ENCODE measurements at places on chromosomes 5 and 9.
A peak's percentile ranks its signal among the peaks of the same experiment; 100 is the strongest.

DNA sequence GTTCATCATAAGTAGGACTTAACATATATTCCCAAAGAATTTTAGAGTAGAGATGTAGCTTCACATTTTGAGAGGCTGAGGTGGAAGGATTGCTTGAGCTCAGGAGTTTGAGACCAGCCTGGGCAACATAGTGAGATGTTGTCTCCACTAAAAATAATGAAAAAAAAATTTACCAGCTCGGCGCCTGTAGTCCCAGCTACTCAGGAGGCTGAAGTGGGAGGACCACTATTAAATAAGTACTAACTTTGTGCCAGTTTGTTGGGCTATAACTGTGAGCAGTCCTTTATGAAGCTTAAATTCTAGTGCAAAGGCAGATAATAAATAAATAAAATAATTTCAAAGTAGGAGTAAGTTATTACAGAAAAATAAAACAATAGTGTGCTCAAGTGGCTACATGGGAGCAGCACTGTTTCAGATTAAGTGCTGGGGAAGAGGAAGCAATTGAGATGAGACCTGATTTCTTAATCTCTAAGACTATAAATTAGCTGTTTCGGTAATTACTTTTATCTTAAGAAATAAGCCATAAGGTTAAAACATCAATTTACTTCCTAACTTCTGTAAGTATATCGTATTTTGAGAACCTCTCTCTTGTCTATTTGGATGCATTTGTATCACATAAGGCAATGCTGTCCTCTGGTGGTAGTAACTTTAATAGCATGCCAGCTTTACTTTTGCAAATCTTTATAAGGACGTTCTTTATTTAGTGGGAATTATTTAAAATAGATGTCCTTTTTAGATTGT is 98.9 kb downstream of the CSNK1G3 start:
- H3K36me3 ChIP-seq: peaks cover 19% of the 10 kb centered on the region
- DNase-seq: no peak
- no peaks in the 10 kb centered on the region for H3K27me3 ChIP-seq
- no peaks in the 10 kb centered on the region for H3K4me1 ChIP-seq
- no peak overlapping the region for H3K4me3 ChIP-seq

GRCh38 chr9:80447876-80448275 is 876.1 kb downstream of the TLE4 start:
- H3K4me3 ChIP-seq: no peak overlapping the region
- no peak overlapping the region for H3K27ac ChIP-seq

- no peak overlapping the region for H3K27ac ChIP-seq
- DNase-seq: no peak
- no peaks in the 10 kb centered on the region for H3K27me3 ChIP-seq
- peaks cover 11% of the 10 kb centered on the region for H3K4me1 ChIP-seq
- no peak overlapping the region for H3K4me3 ChIP-seq
Measured at GRCh38 chr5:137209232-137209809, 289.8 kb downstream of the SPOCK1 start.

DNA sequence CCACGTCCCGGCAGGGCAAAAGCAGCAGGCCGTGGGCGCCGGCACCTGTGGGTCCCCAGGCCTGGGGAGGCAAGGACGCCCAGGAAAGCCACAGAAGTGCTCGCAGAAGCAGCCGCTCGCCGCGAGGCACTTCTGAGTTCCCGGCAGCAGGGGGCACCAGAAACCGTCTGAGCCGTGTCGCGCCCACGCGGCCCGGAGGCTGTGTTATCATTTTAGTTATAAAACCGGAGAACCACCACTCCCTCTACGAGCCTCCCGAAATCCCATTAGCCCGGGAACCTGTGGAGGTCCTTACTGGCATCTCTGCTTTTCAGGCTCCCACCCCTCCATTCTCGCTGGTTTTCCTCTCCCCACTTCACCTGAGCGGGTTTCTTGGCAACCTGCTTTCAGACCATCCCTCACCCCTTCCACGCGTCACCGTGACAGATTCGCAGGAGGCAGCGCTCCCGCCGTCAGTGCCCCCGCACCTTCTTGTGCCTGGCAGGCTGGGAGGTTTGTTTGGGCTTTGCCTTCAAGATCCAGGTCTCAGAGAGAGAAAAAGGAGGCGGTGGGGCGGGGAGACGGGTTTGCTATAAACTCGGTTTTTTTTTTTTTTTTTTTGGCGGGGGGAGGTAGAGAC is 2.3 kb downstream of the GDNF start:
- no peaks in the 10 kb centered on the region for H3K36me3 ChIP-seq
- H3K4me3 ChIP-seq: peak overlapping the region; percentile 79
- H3K4me1 ChIP-seq: peaks cover 43% of the 10 kb centered on the region
- H3K27ac ChIP-seq: no peak overlapping the region

DNA sequence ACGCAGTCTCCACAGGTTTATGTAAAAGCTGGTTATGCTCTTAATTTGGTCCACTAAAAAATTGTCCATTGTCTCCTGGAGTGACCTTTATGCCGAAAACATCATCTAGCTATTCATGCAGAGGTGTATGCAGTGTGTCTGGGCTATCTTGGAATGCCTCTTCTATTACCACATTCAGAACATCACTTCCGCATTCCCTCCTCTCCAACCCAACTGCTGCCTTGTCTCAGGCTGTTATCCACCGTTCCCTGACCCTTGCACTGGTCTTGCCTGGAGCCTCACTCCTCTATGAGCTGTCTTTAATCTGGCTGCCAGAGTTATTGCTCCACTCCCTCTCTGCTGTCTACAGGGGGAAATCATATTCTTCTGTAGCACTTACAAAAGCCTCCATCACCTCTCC is 214.1 kb upstream of the ANKRD55 start:
- H3K27me3 ChIP-seq: no peaks in the 10 kb centered on the region
- no peaks in the 10 kb centered on the region for H3K4me1 ChIP-seq
- DNase-seq: no peak
- H3K36me3 ChIP-seq: no peaks in the 10 kb centered on the region
- H3K27ac ChIP-seq: no peak overlapping the region

DNA sequence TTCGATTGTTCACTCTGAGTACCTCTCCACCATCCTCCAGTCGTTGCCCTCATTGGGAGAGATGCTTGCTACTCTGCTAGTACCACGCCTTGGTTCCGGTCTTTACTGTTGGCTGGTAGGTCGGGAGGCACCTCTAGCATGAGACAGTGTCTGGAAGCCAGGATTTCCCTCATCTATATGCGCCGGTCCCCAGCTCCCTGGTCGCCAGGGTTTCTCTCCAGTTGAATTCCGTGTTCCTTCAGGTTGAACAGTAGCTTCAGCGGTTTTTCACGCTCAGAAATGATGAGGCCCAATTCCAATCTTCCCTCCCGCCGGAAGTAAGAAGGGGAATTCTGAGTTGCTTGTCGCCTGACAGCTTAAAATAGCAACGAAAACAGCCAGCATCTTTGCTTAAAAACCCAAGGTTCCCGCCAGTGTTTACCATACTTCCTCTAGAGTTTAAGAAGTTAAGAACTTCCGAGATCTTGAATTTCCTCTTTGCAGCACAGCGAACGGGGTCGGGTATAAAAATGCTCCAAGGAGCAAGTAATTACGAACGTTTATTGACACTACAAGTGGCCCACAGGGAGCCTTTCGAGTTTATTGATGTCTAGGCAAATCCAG is 1.3 kb upstream of the ST8SIA4 start:
- H3K36me3 ChIP-seq: no peaks in the 10 kb centered on the region
- no peak overlapping the region for H3K27ac ChIP-seq
- H3K4me3 ChIP-seq: no peak overlapping the region
- peaks cover 70% of the 10 kb centered on the region for H3K27me3 ChIP-seq
- peaks cover 25% of the 10 kb centered on the region for H3K4me1 ChIP-seq
- no peak for DNase-seq

DNA sequence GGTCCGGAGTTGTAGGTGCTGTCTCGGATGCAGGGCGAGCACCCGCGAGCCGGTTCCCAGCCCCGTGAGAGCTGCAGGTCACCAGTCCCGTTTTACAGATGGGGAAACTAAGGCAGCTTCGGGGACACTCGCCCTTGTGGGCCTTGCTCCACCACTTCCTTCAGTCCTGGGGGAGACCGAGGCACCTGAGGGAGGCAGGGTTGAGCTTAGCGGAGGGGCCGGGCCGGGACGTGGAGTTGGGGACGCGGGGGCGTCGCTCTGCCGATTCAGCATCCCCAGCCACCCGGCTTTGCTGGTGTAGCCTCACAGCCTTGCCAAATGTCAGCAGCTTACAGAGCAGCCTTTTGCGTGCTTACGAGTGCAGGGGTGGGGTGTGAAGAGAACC is 530 bp downstream of the BBLN start:
- no peak for DNase-seq
- H3K4me1 ChIP-seq: peaks cover 12% of the 10 kb centered on the region
- peak overlapping the region; percentile 74 for H3K4me3 ChIP-seq
- peaks cover 11% of the 10 kb centered on the region for H3K36me3 ChIP-seq

DNA sequence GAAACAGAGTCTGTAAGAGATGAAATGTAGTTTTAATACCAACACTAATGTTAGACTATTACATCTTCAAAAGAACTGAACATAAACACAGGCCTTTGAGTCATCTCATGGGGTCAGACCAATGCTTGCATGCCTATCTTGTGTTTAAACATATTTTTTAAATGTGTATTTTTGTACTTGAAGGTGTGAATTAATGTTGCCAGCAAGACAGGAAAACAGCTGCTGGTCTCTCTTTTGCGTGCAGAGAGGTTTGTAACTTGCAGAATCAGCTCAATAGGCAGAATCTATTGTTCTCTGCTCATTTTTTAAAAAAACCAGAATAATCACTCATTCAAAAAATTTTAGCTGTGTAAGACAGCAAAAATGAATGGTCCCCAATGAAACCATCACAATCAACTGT is 180.2 kb downstream of the ALDH1A1 start:
- DNase-seq: no peak
- H3K27me3 ChIP-seq: peaks cover 13% of the 10 kb centered on the region
- H3K27ac ChIP-seq: no peak overlapping the region
- no peak overlapping the region for H3K4me3 ChIP-seq
- no peaks in the 10 kb centered on the region for H3K4me1 ChIP-seq
- no peaks in the 10 kb centered on the region for H3K36me3 ChIP-seq

DNA sequence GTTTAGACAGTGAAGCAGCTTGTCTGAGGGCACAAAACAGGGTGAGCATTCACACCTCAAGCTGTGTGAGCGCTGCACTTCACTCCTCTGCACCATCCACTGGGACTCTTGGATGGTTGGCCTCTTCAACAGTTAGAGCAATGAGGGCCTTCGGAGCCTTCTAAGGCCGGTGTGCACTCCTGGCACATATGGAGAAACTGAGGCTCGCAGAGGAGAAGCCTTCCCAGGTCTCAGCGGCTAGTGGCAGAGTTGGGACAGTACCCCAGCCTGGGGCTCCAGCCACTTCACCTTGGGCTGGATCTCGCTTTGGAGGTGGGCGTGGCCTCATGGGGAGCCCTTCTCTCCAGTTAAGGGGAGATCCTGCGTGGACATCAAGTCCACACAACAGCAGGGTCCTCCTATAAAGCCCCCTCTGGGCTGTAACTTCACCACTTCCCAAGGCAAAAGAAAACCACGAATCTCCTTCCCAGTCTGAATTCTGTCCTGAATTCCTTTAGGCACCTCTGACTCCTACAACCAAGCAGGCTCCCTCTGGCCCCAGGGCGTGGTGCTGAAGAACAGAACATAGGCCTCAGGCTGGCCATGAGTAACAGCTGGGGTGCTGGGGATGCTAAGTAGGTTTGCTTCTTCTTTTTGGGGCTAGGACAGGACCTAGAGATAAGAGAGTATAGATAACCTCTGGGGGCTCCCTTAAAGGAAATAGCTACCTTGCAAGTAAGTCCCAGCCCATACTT is 30.5 kb upstream of the CSF1R start:
- H3K36me3 ChIP-seq: peaks cover 52% of the 10 kb centered on the region
- H3K4me1 ChIP-seq: peaks cover 75% of the 10 kb centered on the region
- no peaks in the 10 kb centered on the region for H3K27me3 ChIP-seq
- no peak overlapping the region for H3K4me3 ChIP-seq
- DNase-seq: peak; percentile 83
- peak overlapping the region; percentile 31 for H3K27ac ChIP-seq

- H3K4me1 ChIP-seq: peaks cover 57% of the 10 kb centered on the region
- H3K27ac ChIP-seq: peak overlapping the region; percentile 96
- H3K27me3 ChIP-seq: no peaks in the 10 kb centered on the region
- DNase-seq: no peak
Measured at GRCh38 chr5:39495227-39495626, 70.4 kb upstream of the DAB2 start.

DNA sequence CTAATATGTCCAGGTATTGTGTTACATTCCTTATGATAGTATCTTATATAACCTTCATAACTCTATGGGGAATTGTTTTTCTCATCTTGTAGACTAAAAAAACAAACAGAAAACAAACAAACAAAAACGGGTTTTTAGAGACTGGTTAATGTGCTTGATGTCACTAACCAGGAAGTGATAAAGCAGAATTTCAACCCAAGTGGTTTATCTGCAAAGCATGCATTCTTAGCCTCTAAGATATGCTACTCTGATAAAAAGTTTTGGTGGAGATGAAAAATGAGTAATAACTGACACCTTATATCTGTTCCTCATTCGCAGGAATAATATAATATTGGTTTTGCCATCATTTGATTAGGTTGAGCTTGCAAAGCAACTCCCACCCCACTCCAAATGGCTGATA is 53.4 kb downstream of the PUM3 start:
- no peak overlapping the region for H3K27ac ChIP-seq
- no peaks in the 10 kb centered on the region for H3K4me1 ChIP-seq
- DNase-seq: no peak
- H3K27me3 ChIP-seq: no peaks in the 10 kb centered on the region
- peaks cover 46% of the 10 kb centered on the region for H3K36me3 ChIP-seq

DNA sequence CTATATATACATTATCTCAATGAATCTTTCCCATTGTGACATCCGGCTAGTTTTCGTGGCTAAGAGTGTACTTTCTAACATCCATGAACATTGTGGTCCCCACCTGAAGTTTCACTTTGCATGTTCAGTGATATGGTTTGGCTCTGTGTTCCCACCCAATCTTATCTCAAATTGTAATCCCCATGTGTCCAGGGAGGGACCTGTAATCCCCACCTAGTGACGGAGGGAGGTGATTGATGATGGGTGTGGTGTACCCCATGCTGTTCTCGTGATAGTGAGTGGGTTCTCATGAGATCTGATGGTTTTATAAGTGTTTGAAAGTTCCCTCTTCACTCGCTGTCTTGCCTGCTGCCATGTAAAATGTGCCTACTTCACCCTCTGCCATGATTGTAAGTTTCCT is 28.1 kb downstream of the MRPL22 start:
- no peak for DNase-seq
- no peaks in the 10 kb centered on the region for H3K27me3 ChIP-seq
- H3K36me3 ChIP-seq: peaks cover 16% of the 10 kb centered on the region
- H3K27ac ChIP-seq: no peak overlapping the region
- H3K4me3 ChIP-seq: no peak overlapping the region

GRCh38 chr5:178297751-178298150 is 65.1 kb upstream of the PHYKPL start:
- no peak overlapping the region for H3K27ac ChIP-seq
- no peaks in the 10 kb centered on the region for H3K27me3 ChIP-seq
- H3K4me1 ChIP-seq: no peaks in the 10 kb centered on the region
- H3K4me3 ChIP-seq: no peak overlapping the region
- no peaks in the 10 kb centered on the region for H3K36me3 ChIP-seq

GRCh38 chr5:140611020-140611521 is 21.9 kb downstream of the CD14 start:
- H3K27ac ChIP-seq: no peak overlapping the region
- no peaks in the 10 kb centered on the region for H3K4me1 ChIP-seq
- H3K36me3 ChIP-seq: no peaks in the 10 kb centered on the region
- H3K4me3 ChIP-seq: no peak overlapping the region
- peaks cover 26% of the 10 kb centered on the region for H3K27me3 ChIP-seq
- no peak for DNase-seq

All from osteocyte (in vitro differentiated cells).